NCI-H82 (cell line): ENCODE measurements at places on chromosomes 11 and 22.

GRCh38 chr22:29994943-29995342 lies 85.3 kb upstream of the HORMAD2 start:
- peak; percentile 91 for DNase-seq

GRCh38 chr11:66971488-66971887 lies 3.6 kb upstream of the C11orf86 start:
- no peak for DNase-seq

- no peak for DNase-seq
These were observed 782 bp upstream of the OSBPL5 start for GRCh38 chr11:3165916-3166267.

DNA sequence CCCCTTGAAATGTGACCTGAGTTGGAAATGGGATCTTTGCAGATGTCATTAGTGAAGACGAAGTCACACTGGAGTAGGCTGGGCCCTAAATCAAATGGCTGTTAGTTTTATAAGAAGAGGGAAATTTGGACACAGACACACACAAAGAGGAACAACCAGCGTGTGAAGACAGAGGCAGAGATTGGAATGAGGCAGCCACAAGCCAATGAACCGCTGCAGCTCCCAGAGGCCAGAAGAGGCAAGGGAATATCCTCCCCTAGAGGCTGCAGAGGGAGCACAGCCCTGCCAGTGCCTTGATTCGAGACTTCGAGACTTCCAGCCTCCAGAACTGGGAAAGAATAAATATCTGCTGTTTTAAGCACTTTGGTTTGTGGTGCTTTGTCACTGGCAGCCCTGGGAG lies 484.5 kb downstream of the MN1 start:
- peak; percentile 1 for DNase-seq

DNA sequence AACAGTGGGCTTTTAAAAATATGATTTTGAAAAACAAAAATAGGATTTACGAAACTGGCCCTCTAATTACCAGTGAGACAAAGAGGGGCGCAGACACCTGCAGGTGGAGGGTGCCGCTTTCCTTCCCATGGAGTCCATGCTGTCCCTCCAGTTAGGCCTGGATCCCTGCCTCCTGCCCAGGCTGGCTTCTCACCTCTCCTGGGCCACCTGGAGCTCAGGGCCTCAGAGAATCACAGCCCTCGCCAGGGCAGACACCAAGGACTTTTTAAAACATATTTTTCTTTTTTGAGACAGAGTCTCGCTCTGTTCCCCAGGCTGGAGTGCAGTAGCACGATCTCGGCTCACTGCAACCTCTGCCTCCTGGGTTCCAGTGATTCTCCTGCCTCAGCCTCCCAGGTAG lies 1437.2 kb downstream of the TBC1D22A start:
- no peak for DNase-seq

DNA sequence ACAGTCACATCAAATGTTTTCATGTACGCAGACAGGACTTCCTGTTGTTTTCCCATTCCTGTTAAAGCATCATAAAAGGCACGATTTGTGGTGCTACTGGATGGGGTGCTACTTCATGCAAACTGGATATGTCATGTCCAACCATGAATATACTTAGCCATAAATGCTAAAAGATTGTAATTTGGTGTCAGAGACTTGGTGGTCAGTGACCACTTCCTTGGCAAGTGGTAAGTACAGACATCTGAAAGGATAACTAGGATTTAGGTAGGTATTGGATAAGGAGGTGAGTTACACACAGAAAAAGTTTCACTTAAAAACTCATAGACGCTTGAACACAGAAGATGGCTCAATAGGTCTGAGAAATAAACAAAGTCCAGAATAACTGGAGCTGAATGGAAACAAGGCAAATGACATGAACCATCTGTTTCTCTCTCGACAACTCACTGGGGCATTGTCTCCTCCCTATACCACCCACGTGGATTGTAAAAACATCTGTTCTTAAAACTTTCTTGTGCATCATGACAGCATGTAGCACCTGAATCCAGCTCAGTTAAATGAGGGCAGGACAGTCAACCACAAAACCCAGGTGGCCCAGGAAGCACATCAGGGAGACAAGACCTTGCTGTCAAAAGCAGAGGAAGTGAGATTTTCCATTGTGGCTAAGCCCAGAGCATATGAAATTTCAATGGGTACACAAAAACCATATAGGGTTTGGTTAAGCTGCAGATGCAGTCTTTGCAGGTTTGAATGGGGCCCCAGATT lies 22.1 kb upstream of the IGLL5 start:
- no peak for DNase-seq

DNA sequence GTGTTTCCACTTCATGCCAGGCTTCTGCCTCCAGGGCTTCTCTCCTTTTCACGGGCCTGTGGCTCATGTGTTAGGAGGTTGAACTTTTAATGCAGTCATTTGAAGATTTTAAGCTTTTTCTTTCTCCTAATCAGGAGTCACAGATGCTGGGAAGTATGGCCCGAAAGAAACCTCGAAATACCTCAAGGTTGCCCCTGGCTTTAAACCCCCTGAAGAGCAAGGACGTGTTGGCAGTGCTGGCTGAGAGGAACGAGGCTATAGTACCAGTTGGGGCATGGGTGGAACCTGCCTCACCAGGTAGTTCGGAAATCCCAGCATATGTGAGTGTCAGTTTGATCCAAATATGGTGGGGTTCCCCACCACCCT lies 571 bp downstream of the CCDC15 start:
- DNase-seq, result no peak

DNA sequence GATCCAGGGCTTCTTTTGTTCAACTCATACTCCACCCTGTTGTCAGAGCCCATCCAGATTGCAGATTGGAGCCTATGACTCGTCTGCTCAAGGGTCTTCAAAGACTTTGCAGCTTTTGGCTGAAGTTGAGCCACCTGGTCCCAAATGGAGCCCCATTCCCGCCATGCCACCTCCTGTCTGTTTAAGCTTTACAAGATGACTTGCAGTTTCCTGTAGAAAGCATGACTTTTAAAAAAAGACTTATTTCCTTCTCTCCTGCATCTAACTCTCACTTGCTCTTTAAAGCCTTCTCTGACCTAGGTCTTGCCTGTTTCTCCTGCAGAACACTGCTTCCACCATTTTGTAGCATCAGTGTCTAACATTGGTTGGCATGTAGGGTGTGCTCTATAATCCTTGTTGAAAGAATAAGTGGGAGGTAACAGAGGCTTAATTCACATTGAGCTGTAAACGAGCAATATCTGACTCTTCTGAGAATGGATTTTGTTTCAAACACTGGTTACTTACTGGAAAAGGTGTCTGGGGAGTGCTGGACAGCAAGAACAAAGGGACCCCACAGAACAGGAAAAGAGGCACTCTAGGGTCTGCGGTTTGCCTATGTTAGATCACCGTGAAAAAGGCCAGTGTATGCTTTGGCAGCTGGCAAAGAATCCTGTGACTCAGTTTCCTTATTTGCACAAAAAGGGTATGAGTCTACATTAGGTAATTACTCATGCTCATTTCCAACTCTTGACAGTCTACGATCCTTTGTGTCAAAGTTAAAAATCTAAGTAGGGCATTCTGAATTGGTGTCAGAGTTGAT lies 30.3 kb downstream of the NF2 start:
- no peak for DNase-seq

- peak; percentile 31 for DNase-seq
These were observed 7.0 kb downstream of the SEPTIN3 start for GRCh38 chr22:41976070-41976901.

- DNase-seq, result peak; percentile 10
These were observed 46.6 kb upstream of the LIN7C start for GRCh38 chr11:27553186-27553585.

- DNase-seq, result no peak
These were observed 270.5 kb upstream of the SORL1-AS1 start for GRCh38 chr11:121723246-121723741.

DNA sequence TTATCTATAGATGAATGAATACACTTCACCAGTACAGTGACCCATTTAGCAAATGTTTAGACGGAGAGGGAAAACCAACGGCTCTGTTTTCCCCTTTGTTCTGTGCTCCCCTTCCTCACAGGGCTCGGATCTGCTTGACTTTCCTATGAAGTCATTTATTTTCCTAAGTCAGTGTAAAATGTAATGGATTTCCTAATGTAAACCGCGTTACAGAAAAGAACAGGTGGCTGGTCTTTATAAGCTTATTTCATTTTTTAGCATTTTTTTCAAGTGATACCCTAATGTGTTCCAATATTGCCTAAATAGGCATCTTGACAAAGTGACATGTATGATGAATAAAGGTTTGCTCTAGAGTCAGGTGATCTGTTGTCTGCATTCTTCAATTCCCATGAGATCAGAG lies 207.5 kb downstream of the PGR start:
- no peak for DNase-seq

- no peak for DNase-seq
These were observed 397.6 kb downstream of the BUD13 start for GRCh38 chr11:116375221-116375620.

- no peak for DNase-seq
These were observed 42.1 kb downstream of the PAMR1 start for GRCh38 chr11:35483131-35483820.

DNA sequence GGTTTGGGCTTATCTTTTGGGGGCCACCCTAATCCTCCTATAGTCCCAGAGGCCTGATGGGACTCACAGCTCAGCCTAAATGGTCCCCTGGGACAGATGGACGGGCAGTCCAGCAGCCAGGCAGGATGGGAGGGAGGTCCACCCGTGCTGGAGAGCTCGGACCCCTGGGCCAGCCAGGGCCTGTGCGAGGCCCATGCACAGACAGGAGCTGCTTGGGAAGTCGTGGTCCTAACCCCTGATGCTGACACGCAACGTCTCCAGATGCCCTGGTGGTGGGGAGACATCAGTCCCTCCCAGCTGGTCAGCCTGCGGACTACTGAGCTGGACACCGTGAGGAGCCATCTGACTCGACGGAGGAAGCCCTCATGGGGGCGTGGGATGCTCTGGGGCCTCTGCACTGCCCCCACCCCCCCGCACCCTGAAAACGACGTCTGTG lies 31.2 kb upstream of the MUC5AC start:
- DNase-seq, result no peak

DNA sequence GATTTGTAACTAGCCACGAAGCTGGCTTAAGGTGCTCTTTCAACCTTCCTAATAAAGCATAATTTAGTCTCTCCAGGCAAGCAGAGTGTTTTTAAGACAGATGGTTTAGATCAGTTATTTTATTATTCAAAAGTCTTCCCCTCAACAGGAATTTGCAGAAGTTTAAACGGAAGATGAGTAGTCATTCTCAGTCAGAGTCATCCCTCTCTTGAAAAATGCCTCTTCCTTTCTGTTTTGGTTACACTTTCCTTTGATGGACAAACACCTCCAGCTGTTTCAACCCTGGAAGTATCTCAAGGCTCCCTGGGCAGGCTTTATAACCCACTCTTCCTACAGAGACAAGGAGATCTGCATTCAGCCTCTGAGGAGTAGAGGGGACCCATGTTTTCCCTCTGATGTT lies 60.3 kb upstream of the POU2AF2 start:
- no peak for DNase-seq

- no peak for DNase-seq
These were observed 31.3 kb upstream of the MMP13 start for GRCh38 chr11:102986815-102987214.

DNA sequence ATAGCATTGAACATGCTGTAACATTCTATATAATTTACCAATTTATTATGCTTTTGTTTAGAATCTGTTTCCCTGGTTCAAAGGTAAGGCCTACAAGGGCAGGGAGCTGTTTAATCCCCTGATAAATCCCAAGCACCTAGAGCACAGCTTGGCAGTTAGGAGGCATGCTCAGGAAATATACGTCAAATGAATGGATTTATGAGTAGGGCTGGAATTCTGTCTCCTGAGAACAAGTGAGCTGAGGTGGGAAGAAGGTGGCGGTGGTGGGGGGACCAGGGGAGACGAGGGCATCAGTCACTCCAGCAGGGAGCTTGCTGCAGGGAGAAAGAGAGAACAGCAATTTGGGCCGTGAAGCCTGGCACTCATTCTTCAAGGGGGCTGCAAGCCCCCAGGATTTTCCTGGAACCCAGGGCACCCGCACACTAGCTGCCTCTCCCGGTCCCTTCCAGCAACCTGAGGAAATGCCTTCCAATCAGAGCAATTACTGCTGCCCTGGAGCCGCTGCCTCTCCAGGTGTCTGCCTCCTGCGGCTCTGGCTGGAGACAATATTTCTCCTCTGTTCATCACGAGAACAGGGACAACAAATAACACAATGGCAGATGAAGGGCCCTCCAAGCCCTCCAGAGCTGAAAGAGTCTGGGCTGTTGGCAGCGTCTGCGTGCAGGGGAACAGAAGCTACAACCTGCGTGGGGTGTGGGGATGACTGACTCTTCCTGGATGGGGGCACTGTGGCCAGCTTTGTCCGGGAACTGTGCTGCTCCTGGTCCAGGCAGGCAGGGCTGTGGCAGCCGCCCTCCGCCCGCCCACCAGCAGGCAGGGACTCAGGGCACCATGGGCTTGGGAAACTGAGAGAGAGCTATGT lies 233.4 kb downstream of the ST3GAL4 start:
- peak; percentile 43 for DNase-seq

DNA sequence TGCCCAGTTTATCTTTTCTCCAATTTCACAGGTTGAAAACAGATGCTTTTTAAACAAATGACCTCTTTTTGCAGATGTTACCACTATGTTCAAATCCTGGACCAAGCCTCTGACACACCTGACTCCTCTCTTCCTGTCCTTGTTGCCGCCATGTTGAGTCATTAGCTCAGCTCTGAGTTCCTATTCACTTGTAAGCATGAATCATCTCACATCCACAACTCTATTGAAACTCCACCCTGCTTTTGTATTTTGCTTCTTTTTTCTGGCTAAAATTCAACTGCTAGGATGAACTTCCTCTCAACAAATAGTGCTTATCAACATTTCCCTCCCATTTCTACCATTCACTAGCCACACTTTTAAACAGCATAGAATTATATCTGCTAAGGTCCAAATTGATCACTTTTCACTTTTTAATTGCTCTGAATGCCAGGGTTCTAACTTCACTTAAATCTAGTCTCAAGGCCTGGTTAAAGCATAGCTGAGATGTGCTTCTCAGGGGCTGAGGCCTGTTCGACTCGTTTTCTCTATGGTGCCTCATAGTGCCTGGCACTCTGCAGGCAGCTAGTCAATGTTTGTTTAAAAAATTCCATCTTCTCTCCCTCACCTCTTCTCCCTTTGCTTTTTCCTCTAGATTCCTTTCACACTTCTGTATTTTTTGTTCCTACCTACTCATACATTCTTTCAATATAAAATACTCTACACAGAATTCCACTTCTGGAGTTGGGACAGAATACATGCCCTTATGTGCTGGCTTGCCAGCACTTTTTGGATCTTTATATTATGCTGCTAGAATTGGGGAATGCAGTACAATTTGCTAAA lies 3.9 kb downstream of the JOSD1 start:
- DNase-seq, result no peak

- DNase-seq, result no peak
These were observed 8.9 kb upstream of the SEPTIN5 start for GRCh38 chr22:19705181-19705934.

- DNase-seq, result no peak
These were observed 6.4 kb downstream of the MOB2 start for GRCh38 chr11:1480191-1480554.

GRCh38 chr11:44313761-44314489 lies 4.0 kb upstream of the ALX4 start:
- no peak for DNase-seq

DNA sequence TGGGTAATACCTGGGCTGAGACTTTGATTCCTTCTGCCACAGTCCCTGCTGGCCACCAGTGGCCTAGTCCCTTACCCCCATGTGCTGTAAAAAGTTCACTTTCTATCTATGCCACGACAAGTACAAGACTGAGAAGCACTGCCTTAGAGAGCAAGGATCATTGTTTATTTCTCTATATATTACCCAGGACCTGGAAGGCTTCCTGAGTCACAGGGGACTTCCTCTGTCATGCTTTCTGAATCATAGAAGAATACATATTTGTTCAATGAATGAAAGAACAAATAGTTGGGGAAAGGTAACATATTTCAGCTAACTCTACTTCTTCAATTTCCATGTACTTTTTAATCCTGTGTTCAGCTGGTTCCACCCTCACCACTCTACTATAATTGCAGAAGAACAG lies 5.5 kb upstream of the SYT9 start:
- DNase-seq, result no peak
